ENCODE measurements at places on chromosomes 2 and 18.

DNA sequence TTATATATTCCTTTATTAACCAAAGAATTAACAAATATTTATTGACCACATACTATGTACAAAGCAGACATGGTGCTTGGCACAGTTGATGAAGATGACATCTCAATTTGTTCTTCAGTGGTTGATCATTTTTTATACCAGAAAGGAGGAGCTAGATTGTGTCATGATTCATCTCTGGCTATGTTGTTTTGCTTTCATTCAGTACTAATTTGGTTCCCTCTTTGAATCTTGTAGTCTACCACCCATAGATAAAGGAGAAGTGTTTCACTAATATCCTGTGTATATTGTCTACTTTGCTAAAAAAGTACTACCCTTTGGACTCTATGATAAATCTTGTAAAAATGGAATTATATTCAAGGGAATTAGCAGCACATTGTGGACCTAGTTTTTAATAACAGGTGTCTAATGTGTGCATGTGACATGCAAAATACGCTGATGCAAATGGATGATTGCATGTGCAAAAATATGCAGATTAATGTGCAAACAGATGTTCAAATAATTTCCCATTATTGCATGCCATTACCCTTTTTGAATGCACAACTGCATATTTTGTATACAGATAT, 313.2 kb upstream of the ZEB2 start:
- DNase-seq, result no peak

DNA sequence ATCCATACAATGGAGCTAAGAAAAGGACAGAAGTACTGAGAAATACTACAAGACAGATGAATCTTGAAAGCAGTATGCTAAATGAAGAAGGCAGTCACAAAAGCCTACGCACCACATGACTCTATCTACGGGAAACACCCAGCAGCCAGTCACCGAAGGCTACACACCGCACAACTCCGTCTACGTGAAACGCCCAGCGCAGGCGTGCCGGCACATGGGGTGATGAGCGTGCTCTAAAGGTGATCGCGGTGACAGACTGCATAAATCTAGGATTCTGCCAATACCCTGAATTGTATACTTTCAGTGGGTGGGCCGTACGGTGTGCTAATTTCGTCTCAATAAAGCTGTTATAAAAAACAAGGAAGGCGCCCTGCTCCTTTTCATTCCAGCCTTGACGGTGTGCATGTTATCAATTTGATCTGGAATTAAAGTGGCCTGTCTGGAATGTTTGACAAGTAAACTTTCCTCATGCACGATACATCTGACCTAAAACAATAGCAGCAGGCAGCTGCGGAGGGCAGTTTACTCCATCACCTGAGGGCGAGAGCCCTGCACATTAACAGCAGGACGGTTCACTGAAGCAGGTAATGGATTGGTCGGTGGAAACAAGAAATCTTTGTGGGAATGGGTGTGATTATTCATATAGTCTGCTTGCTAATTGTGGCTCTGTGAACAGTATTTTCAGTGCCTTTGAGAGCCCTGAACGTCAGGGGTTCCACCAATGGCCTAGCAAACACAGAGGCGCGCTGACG, 86.2 kb upstream of the SALL3 start:
- no peak for DNase-seq

GRCh38 chr2:39091543-39091942, 29.3 kb downstream of the SOS1 start:
- DNase-seq, result no peak

GRCh38 chr2:100269889-100270288, 52.4 kb downstream of the LONRF2 start:
- DNase-seq, result no peak

DNA sequence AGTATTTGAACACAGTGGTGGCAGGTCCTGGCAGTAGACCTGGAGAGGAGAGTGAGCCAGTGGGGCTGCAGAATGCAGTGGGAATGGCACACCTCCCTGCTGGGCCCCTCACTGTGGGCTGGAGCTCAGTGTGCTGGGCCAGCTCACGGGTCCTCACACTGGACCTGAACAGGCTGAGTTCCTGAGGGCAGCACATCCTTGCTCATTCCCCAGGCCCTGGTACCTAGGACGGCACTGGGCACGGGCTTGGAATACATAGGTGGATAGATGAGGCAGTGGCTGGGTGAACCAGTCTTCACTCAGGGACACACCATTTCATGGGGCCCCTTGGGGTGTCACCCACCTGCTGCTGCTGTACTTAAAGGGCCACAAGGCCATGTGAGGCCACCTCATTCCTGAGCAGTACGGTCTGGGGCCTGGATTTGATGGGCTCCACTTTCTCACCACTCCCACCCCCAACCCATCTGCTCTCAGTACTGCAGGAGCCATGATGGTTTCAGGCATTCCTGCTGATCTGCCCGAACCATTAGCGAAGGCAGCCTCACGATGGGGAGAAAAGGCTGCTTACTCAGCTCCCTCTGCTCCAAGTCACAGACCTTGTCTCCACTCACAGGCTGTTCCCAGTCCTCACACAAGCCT, 4.2 kb downstream of the TMEM177 start:
- no peak for DNase-seq

- no peak for DNase-seq
Measured at GRCh38 chr18:48319801-48320638, 89.2 kb downstream of the ZBTB7C start.

GRCh38 chr18:63106727-63107126, 212.8 kb downstream of the BCL2 start:
- no peak for DNase-seq

GRCh38 chr18:43592269-43592668, 315.0 kb upstream of the SYT4 start:
- DNase-seq, result no peak

DNA sequence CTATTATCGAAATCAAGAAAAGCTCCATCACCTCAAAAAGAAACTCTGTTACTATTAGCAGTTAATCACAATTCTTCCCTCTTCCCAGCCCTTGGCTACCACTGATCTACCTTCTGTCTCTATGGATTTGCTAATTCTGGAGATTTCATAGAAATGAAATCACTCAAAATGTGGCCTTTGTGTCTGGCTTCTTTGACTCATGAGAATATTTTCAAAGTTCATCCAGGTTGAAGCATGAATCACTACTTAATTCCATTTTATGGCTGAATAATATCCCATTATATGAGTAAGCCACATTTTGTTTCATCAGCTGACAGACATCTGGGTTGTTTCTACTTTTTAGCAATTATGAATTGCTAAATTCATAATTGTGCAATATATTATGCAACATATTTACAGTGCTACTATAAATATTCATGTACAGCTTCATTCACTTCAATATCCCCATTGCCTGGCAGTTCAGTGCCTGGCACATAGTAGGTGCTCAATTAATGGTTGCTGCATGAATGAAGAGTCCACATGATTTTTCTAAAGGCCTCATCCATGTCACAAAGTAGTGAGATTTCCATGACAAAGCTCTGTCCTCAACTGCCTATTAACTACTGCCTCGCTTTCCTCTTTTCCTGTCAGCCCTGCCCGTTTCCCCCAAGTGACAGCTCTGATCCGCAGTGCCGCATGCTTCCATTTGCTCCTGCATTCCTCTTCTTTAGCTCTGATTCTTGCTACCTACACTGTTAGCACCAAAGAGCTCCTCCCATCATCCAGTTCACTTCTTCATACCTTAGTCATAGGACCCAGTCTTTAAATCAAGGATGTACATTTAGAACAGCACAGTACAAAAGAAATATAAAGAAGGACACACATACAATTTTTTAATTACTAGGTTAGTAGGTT, 32.8 kb downstream of the CCDC93 start:
- DNase-seq, result no peak

Data from effector memory CD4-positive, alpha-beta T cell (primary cell).